ENCODE measurements at places on chromosomes 11 and 22.

DNA sequence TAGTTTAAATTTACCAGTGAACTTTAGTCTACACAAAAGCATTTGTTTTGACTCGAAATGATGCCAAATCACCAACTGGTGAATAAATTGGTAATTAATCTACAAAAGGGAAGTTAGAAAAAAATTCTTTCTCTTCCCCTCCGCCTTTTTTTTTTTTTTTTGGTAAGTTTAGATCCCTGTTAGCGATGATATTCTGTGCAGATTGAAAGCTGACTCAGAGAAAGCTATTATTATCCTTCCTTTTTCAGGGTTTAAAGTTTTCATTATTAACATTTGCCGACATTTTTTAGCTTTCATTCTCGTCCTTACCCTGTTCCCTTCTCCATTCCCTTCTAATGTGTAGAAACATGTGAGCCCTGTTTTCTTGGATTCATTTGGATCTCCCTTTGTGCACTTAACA, 16.8 kb upstream of the NUP160 start:
- H3K27ac ChIP-seq, result no peak overlapping the region
- no peak overlapping the region for H3K4me3 ChIP-seq
- no peaks in the 10 kb centered on the region for H3K27me3 ChIP-seq
- no peaks in the 10 kb centered on the region for H3K36me3 ChIP-seq
- DNase-seq, result no peak
- no peaks in the 10 kb centered on the region for H3K4me1 ChIP-seq

- H3K27ac ChIP-seq, result no peak overlapping the region
- DNase-seq, result no peak
- peaks cover 2% of the 10 kb centered on the region for H3K27me3 ChIP-seq
- no peak overlapping the region for H3K4me3 ChIP-seq
- no peaks in the 10 kb centered on the region for H3K36me3 ChIP-seq
These were observed 2.0 kb downstream of the WT1 start for GRCh38 chr11:32433101-32433913.

DNA sequence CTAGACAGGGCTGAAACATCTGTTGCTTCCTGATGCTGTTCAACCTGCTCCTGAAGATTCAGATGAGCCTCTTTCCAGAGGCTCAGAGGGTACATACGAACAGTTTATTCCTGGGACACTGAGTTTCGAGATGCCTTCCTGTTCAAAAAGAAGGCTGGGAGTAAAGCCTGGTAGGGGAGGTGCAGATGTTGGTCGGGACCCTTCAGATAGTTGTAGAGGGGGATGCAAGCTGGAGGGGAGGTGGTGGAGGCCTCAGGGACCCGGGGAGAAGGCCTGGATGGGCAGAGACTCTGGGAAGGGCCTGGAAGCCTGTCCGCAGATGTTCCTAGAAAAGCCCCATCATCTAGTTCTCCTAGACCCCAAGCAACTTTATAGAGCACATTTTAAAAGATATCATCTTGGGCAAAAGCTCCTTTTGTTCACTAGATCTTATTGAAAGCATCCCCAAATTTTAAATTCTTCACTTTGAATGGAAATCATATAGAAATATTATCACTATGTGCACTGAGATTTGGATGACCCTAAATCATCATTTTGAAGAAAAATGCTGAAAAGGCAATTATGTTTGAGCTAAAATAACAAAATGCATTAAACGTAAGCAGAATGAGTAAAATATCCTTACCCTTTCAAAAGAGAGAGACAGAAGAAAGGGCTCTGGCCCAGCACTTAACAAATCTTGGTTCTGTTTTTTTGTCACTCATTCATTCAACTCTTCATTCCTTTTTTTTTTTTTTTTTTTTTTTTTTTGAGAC, 41.2 kb downstream of the RTL6 start:
- DNase-seq, result no peak
- H3K27ac ChIP-seq, result no peak overlapping the region
- H3K36me3 ChIP-seq, result no peaks in the 10 kb centered on the region
- H3K27me3 ChIP-seq, result no peaks in the 10 kb centered on the region
- no peaks in the 10 kb centered on the region for H3K4me1 ChIP-seq

GRCh38 chr11:66077927-66078326, 7.9 kb downstream of the PACS1 start:
- H3K27ac ChIP-seq, result no peak overlapping the region
- H3K27me3 ChIP-seq, result no peaks in the 10 kb centered on the region
- no peak for DNase-seq
- peaks cover 2% of the 10 kb centered on the region for H3K36me3 ChIP-seq
- H3K4me1 ChIP-seq, result peaks cover 4% of the 10 kb centered on the region
- no peak overlapping the region for H3K4me3 ChIP-seq

DNA sequence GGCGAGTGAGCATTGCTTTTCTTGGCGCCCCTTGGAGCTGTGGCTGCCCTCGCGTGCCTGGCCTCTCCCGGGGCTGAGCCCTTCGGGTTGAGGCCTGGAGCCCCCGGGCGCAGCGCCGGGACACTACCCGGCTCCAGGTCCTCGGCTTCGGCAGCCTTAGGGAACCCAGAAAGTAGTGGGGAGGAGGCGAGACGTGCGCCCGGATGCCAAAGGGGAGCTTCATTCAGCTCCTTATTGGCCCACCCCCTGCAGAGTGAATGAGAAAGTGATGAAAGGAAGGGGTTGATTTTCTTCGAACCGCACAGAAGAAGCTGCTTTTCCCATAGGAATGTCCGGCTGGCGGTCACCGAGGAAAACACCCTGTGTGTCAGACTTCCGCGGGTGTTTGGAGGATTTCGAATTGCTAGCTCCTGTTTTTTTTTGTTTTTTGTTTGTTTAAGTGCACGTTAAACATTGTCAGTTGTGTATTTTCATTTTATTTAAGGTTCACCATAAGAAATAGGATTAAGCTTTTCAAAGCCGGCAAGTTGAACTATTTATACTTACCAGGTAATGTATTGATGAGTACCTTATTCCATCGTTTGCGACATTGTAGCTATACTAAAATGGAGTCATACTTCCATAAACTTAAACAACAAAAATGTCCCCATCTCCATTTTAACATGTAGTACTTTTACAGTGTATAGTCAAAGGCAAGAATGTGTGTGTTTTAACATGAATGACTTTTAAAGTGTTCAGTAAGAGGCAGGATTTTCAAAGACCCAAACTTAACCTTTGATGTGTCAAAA, 841 bp upstream of the EIF4G2 start:
- peak overlapping the region; percentile 87 for H3K4me3 ChIP-seq
- peak overlapping the region; percentile 81 for H3K27ac ChIP-seq
- no peaks in the 10 kb centered on the region for H3K27me3 ChIP-seq
- peak; percentile 56 for DNase-seq
- no peaks in the 10 kb centered on the region for H3K4me1 ChIP-seq

- no peaks in the 10 kb centered on the region for H3K36me3 ChIP-seq
- H3K27ac ChIP-seq, result no peak overlapping the region
- H3K4me3 ChIP-seq, result no peak overlapping the region
- no peaks in the 10 kb centered on the region for H3K4me1 ChIP-seq
- no peaks in the 10 kb centered on the region for H3K27me3 ChIP-seq
- DNase-seq, result no peak
These were observed 78.9 kb upstream of the PLET1 start for GRCh38 chr11:112339566-112339965.

DNA sequence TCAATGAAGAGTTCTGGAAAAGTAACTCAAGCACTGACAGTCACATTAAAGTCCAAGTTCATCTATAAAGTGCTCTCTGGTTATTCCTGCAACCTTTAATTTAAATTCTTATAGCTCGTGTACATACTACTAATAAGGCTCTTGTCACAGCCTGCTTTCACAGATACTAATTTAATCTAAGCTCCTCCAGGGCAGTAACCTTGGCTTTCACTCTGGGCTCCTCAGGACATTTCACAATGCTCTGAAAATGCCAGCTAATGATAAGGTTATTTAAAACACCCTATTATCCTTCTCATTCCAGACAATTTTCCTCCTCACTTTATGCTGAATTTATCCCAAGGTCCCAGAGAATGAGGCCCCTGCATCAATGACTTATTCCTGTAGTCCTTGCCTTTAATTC, 242.7 kb upstream of the CCDC90B start:
- no peak for DNase-seq
- H3K4me1 ChIP-seq, result no peaks in the 10 kb centered on the region
- no peak overlapping the region for H3K27ac ChIP-seq
- no peaks in the 10 kb centered on the region for H3K27me3 ChIP-seq
- H3K36me3 ChIP-seq, result no peaks in the 10 kb centered on the region
- H3K4me3 ChIP-seq, result no peak overlapping the region

DNA sequence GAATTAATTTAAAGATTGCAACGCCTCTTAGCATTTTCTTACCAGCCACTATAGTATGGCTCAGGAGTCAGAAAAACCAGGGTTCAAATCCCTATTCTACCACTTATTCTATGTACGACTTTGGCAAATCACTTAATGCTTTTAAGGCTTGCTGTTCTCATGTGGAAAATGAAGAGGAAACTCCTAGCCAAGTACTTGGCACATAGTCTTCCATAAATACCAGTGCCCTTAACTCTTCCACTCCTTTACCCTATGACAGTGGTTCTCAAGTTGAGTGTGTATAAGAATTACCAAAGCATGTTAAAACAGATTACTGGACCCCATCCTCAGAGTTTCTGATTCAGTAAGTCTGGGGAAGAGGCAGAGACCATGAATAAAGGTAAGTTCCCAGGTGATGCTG, 107.6 kb downstream of the RBFOX2 start:
- H3K4me3 ChIP-seq, result no peak overlapping the region
- H3K27ac ChIP-seq, result peak overlapping the region; percentile 84
- no peaks in the 10 kb centered on the region for H3K27me3 ChIP-seq
- peaks cover 5% of the 10 kb centered on the region for H3K4me1 ChIP-seq
- H3K36me3 ChIP-seq, result no peaks in the 10 kb centered on the region
- no peak for DNase-seq

- DNase-seq, result no peak
- H3K36me3 ChIP-seq, result peaks cover 8% of the 10 kb centered on the region
- H3K4me1 ChIP-seq, result peaks cover 4% of the 10 kb centered on the region
- no peak overlapping the region for H3K4me3 ChIP-seq
These were observed 18.0 kb downstream of the PPP2R1B start for GRCh38 chr11:111748035-111748804.

DNA sequence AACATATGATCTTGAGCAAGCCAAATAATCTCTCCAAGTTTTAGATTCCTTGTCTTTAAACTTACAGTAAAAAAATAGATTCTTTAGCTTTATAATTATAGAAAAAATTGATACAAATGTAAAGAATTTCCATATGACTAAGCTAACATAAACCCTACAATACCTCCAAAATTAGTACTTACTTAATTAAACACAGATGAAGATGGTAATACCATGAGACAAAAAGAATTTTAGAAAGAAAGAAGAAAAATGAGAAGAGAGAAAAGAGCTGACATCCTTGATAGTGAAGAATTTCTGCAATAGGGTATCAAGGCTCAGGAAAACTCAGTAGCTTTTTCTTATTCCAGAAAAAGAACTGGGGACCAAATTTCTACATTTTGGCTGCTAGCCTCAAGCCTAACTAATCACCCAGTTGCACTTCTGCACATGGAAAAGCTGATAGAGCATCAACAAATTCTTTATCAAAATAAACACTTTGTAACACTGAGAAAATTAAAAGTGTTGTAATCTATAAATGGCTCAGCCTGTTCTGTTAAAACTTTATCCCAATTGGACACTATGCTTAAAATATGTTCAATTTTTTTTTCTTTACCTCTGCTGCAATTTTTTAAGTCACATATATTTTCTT, 24.7 kb upstream of the SOX6 start:
- no peaks in the 10 kb centered on the region for H3K27me3 ChIP-seq
- no peak overlapping the region for H3K27ac ChIP-seq
- H3K4me3 ChIP-seq, result no peak overlapping the region
- H3K4me1 ChIP-seq, result no peaks in the 10 kb centered on the region
- no peaks in the 10 kb centered on the region for H3K36me3 ChIP-seq

DNA sequence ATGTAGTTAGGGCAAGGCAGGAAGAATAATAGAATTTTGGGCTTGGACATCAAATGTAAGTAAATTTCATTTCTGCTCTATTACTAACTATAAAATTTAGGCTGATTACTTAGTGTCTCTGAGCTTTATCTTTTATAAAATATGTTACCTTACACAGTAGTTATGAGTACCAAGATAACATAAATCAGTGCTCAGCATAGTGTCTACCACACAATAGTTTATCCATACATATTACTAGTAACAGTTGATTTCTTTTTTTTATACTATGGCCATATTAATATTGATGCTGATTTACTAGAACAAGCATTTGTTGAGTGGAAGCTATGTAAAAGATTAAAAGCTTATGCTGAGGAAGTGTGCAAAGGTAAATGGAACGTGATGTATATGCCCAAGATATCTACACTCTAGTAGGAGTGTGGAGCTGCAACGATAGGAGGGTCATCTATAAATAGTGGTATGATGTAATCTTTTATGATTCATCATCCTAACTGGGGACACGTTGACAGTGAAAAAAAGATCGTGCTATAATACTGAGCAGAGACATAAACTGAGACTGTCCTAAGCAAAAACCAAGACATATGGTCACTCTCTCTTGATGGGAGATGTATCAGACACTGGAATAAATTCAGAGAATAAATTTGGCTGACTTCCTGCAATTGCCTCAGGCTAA, 8.7 kb upstream of the SLC5A12 start:
- no peaks in the 10 kb centered on the region for H3K4me1 ChIP-seq
- no peaks in the 10 kb centered on the region for H3K36me3 ChIP-seq
- no peaks in the 10 kb centered on the region for H3K27me3 ChIP-seq
- no peak for DNase-seq
- no peak overlapping the region for H3K4me3 ChIP-seq

DNA sequence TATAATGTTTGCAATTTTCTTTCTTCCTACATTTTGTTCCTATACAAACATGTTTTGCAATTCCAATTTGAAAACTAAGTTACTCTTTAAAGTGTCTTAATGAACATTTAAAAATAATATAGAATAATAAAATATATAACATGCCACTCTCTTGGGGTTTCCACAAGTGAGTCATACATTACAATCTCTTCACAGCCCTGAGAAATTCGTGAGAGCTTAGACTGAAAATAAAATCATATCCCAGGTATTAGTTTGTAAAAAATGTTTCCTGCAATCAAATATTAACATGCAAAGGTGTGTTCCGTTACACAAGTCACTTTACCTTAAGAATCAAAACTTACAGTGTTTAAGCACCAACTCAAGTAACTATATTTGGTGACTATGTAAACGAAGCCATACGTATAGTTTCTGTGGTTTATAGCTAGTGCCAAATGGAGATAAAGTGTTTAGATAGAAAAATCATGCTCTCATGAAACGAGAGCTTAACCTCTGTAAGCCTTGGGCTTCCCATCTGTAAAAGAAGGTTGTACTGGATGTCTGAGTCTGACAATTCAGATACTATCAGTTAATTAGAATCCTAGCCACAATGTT, 253.6 kb upstream of the ANO3 start:
- H3K27me3 ChIP-seq, result no peaks in the 10 kb centered on the region
- H3K4me1 ChIP-seq, result no peaks in the 10 kb centered on the region
- no peak overlapping the region for H3K27ac ChIP-seq
- H3K4me3 ChIP-seq, result no peak overlapping the region
- H3K36me3 ChIP-seq, result no peaks in the 10 kb centered on the region
- DNase-seq, result no peak

DNA sequence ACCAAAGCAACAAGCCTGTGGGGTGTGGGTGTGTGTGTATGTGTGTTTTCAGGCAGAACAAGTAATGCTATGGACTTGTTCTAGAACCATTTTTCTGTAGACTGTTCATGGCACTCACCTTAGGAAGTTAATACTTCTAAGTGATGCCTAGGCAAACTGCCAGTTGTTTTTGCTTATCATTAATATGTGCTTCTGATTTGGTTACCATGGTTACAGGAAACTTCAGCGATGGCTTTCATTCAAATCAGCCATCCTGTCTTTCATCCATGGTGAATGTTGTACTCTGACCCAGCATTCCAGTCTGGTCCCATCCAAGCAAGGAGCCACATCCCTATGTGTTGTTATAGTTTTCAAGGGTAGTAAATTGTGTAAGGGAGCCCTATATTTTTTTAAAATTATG, 49.8 kb upstream of the ARHGAP20 start:
- no peak overlapping the region for H3K4me3 ChIP-seq
- no peak overlapping the region for H3K27ac ChIP-seq
- H3K36me3 ChIP-seq, result no peaks in the 10 kb centered on the region
- no peak for DNase-seq
- peaks cover 5% of the 10 kb centered on the region for H3K4me1 ChIP-seq

Data from aorta (tissue), 5 donors.